ENCODE measurements at places on chromosomes 2 and 18. TPM values are rescaled to one million over a fixed set of nuclear protein-coding genes. Genes with fewer than 3 reads are reported as not detected.

GRCh38 chr18:58586269-58586668 lies 42.6 kb downstream of the ALPK2 start:
- no peak for DNase-seq

DNA sequence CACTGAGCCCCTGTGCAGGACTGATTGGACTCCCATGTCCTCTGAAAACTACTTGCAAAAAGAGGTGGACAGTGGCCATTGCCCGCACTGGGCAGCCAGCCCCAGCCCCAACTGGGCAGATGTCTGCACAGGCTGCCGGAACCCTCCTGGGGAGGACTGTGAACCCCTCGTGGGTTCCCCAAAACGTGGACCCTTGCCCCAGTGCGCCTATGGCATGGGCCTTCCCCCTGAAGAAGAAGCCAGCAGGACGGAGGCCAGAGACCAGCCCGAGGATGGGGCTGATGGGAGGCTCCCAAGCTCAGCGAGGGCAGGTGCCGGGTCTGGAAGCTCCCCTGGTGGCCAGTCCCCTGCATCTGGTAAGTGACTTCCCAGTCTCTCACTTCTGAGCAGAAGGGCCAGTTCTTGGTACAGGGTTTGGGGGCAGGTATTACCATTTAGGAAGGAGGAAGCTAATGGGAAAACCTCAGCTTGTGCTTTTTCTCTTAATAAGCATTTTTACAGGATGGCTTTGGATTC lies 44.1 kb downstream of the TNFRSF11A start:
- no peak for DNase-seq

DNA sequence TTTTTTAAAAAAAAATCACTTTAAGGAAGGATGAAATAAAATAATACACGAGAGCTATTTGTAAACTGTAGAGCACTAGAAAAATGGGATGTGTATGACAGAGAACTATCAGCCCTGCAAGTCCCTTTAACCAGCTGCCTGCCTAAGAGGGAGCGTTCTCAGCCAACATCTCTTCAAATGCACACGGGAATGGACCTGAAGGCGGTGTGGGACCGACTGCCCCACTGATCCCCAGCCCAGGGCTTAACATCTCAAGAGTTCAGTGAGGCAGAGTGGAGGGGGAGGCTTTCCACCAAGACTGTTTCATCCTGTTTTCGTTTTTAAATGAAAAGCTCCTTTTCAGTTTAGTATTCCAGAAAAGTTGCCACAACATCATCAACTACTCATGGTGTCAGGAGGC lies 2.2 kb downstream of the INPP4A start:
- DNase-seq: no peak

- no peak for DNase-seq
Measured at GRCh38 chr2:200342235-200342634, 35.7 kb downstream of the SPATS2L start.

DNA sequence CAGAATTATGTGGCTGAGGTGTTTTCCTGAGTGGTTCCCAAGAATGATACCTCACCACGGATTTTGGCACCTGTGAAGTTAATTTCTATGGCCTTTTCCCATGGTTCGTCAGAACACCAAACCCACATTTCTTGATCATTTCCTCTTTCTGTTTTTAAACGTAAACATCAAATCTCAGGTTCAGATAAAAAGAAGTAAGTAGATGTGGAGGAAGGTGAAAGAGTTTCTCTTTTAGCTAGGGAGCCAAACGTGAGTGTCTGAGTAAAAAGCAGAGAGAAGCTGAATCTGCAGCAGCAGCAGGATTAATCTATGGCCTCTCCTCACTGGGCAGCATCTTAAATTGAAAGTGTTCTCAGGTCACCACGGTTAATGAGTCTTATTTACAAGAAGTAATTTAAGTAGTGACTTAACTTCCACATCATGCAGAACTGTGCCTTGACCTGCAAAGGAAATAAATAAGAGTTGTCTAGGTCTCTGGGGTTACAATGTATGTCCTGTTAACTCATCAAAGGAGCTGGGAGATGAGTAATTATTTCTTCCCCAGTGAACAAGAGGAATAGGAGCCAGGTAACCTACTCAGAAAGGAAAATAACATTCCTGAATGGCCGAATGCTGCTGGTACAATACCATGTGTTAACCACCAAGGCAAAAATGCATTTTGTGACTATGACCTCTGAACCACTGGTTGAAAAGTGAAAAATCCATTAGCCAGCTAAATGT lies 139.6 kb upstream of the NETO1 start:
- no peak for DNase-seq

DNA sequence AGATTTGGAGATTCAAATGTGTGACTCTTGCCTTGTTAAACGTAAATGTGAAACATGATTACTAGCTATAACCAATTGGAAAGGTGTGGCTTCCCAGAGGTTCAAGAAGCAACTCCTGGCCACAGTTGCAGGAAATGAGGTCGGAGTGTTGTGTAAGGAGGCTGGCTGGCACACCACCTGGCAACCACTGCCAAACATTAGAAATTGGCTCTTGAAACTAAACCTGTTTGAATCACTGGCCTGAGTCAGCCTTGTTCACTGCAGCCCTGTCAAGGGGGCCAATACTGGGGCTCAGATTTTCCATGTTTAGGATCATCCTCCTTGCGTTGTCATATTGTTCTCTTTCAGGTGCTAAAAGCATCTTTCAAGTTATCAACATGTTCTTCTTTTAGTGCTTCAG lies 206.3 kb downstream of the ARL6IP6 start:
- no peak for DNase-seq

DNA sequence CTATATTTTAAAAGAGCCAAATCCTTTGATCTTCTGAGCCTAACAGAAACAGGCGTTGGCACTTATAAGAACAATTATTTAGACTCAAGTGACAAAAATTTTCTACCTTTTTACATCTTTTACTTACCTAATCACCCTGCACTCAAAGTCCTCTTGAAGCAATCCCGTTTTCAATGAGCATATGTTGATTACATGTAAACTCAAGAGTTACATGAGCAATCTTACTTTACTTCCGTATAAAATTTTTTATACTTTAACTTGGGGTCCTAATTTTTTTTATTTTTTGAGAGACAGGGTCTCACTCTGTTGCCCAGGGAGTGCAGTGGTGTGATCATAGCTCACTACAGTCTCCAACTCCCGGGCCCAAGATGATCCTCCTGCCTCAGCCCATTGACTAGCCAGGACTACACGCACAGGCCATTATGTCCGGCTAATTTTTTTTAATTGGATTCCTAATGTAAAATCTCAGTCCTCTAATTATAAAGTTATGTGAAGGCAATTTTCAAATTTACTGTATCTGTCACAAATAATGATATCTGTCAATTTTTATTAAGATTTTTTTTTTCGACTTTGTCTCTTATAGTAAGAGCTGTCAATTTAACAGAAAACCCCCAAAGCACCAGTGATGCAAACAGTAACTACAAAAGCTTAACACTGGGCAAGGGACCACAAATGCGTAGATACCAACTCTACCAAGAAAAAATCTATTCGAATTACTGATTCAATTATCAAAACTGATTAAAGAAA lies 19.1 kb upstream of the STPG4 start:
- no peak for DNase-seq

GRCh38 chr18:76479351-76480238 lies 15.4 kb downstream of the ZNF516 start:
- no peak for DNase-seq

GRCh38 chr2:224023188-224023587 lies 15.9 kb downstream of the SERPINE2 start:
- peak; percentile 13 for DNase-seq

DNA sequence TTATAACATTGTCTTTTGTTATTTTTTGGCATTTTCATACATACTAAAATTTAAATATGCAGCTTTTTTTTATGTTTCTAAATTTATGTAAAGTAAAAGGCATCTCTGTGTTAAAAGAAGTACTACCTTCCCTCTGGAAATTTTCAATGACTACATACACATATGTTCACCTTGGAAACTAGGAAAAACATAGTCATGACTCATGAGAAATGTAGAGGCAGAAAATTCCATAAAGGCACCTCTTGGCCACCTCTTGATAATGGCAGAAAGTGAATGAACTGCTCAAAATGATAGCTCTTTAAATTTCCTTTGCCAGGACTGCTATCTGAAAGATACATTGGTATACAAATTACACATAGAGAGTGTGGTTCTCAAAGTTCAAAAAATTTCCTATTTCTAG lies 889.1 kb upstream of the ZEB2 start:
- DNase-seq: no peak

DNA sequence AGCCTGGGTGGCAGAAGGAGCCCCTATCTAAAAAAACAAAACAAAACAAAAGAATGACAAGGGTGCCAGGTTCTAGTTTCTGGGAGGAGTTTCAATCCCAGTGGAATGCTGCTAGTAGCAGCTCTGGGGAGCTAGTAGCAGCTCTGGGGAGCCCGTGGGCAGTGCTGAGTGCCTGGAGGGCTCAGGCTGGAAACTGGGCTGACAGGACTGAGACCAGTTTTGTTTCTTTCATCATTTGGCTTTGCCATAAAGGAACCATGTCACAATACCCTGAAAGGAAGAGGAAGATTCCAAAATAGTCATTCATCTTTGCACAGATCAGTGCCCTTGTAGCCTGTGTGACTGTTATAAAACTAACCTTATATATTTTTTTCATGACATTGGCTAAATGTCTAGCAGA lies 10.6 kb downstream of the MFSD6 start:
- DNase-seq: no peak

GRCh38 chr2:65220432-65221131 lies 7.0 kb upstream of the ACTR2 start:
- DNase-seq: no peak

Gene ERBB4
- under 0.01 TPM for total RNA-seq

Gene GPR155
- 1.4 TPM for total RNA-seq

Gene TEKT4
- total RNA-seq: not detected

Gene ITPRIPL1
- 4.0 TPM for total RNA-seq

Gene FBXO36
- total RNA-seq: 1.2 TPM

Gene ZSWIM2
- under 0.01 TPM for total RNA-seq

Gene GRHL1
- 0.76 TPM for total RNA-seq

Gene RND3
- total RNA-seq: 25.5 TPM
